Hematopoietic multipotent progenitor cell treated with erythropoietin and hydrocortisone succinate and interleukin-3 and kit ligand, for 8 days (in vitro differentiated cells): ENCODE measurements at places on chromosomes 11 and 22.

- peak; percentile 97 for DNase-seq
Measured at GRCh38 chr22:40190501-40190900, 12.8 kb downstream of the TNRC6B start.

GRCh38 chr11:74543991-74544390, 48.4 kb upstream of the POLD3 start:
- DNase-seq = no peak

DNA sequence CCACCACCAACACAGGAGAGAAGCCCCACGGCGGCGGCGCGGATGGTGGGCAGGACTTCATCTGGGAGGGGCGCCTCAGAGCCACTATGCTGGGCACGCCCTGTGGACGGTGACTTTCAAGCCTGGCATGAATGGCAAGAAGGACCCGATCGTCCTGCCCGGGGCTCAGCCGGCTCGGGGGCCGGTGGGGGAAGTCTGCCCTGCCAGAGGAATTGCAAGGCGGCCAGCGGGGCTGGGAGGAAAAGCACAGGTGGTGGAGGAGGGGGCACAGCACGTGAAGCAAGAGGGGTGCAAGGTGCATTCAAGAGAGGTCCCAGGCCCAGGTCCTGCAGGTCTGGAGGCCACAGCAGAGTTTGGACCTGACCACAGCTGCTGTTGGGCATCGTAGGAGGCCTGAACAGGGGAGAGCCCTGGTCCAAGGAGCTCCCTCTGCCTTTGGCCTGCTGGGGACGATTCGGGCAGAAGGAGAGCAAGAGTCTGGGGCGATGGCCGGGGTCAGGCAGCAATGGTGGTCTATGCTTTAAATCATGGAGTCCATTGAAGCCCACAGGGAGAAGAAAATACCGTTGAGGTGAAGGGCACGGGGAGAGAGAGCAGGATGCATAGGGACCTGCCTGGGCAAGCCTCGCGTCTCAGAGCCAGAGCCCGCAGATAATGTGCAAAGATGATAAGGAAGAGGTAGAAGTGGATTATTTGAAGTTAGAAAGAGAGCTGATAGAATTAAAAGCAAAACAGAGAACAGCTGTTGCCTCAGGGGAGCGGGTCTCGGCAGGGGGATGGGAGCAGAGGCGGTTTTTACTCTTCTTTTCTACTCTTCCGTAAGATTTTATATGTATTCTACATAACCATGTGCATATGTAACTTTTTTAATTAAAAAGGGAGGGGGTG, 82.6 kb upstream of the SHISAL1 start:
- no peak for DNase-seq

DNA sequence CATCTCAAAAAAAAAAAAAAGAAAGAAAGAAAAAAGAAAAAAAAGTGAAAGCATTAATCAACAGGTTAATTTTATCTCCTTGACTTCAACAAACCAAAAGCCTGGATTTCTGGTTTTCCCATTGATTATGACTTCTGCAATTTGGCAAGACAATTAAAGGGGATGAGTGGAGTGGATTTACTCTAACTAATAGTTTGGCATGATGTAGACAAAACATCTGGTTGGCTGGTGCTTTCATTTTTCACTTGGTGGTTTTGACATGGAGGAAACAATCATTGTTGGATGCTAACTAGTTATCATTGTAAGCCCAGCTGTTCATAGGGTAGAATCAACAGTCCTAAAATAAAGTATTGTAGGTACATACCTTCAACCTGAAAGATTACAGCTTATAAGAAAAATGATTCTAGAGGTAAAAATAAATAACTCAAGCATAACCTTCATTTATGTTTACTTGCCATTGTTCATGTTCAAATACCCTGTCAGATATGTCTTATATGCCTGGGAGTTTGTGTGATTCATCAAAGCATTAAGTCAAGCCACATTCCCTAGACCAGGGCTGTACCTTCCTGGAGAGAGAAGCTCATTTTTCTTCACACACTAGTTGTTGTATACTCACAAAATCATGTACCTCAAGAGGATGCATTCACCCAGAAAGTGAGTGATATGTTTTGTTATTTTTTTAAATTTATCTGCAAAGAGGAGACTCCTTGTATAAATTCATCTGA, 15.1 kb downstream of the FIBIN start:
- no peak for DNase-seq

DNA sequence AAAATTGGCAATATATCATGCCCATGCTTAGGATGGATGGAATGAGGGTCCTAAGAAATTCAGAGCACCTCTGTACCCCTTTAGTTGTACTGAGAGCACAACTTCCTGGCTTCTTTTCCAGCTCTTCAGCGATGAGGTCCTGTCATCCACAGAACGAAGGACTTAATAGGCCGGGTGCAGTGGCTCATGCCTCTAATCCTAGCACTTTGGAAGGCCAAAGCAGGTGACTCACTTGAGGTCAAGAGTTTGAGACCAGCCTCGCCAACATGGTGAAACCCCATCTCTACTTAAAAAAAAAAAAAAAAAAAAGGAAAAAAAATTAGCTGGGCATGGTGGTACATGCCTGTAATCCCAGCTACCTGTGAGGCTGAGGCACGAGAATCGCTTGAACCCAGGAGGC, 125.3 kb upstream of the BMAL1 start:
- no peak for DNase-seq

DNA sequence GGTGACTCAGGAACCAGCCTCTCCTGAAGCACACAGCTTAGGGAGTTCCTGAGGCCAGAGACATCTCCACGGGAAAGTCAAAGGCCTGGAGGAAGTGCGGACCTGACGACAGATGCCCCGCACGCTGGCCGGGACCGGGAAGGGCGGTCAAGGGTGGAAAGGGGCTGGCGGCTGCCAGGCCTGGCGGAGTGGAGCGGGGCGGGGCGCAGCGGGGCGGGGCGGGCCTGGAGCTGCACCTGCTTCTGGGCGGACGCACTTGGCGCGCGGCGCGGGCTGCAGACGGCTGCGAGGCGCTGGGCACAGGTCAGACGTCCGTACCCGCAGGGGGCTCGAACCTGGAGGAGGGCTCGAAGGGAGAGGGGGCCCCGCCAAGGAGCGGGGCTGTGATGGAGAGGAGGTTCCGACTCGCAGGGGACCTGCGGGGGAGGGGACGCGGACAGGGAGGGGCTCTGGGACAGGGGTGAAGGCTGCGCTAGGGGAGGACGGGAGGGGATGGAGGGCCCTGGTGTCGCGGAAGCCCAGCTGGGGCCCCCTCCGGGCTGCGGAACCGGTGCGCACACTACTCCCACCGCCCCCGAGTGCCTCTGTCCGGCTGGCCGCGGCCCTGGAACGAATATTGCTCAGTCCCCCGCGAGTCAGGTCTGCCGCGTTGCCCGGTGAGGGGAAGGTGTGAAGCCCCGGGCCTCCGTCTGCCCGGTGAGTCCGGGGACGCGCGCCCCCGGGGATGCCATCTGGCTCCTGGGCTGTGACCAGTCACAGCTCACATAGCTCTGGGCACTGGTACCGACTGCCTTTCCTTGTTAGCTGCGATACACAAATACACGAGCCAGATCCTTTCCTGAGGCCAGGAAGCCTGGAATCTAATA, at the start of gene TMEM45B:
TSS of gene TMEM45B (plus strand) at position 253 of the 866 bp plus-strand sequence. CDS start 36,635 bp downstream, outside the sequence.
- DNase-seq = no peak

DNA sequence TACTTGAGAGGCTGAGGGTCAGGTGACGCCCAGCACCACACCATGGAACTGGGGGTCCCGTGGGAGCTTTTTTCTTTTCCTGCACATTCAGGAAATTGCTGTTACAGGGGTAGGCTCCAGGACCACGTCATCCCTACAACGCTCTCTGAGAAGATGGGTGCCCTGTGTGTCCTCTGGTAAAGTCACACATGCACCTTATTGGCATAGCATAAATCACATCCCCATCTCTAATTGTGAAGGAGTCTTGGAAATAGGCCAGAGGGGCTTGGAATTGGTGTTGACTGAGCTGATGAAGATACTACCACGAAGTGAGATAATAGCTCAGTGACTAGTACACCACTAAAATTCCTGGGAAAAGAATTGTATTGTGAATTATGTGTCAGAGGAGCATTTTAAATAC, 57.6 kb downstream of the TNRC6B start:
- DNase-seq = no peak

DNA sequence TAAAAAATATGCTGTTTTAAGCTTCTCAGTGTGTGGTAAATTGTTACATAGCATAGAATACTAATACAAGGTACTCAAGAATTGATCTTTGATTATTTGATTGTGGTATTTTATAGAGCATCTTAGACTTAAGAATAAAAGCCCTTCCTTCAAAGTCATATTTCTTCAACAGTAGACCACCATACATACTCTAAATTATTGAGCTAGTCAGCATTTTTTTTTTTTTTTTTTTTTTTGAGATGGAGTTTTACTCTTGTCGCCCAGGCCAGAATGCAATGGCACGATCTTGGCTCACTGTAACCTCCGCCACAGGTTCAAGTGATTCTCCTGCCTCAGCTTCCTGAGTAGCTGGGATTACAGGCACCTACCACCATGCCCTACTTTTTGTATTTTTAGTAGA, 436.7 kb upstream of the LUZP2 start:
- DNase-seq = no peak

DNA sequence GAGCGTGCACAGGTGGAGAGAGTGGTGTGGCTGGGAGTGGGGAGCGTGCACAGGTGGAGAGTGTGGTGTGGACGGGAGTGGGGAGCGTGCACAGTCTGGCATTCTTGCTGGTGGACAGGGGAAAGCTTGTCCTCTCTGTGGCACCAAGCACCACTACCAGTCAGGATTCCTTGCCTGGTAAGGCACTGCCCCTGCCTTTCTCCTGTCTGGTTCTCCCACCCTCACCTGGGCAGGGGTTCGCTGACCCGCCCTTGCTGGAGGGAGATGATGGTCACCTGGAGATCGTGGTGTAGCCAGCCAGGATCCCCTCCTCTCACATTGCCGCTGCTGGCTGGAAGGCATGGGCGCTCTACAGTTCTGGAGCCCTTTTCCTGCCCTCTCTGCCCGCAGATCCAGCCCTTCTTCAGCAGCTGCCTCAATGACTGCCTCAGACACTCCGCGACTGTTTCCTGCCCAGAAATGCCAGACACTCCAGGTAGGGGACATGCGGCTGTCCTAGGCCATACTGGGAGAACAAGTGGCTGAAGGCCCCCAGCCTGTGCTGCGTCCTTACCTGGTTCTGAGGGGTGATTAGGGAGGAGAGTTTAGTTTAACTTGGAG, 16.7 kb downstream of the TMEM121B start:
- no peak for DNase-seq

- DNase-seq = no peak
Measured at GRCh38 chr11:32953700-32954099, 61.1 kb downstream of the QSER1 start.

DNA sequence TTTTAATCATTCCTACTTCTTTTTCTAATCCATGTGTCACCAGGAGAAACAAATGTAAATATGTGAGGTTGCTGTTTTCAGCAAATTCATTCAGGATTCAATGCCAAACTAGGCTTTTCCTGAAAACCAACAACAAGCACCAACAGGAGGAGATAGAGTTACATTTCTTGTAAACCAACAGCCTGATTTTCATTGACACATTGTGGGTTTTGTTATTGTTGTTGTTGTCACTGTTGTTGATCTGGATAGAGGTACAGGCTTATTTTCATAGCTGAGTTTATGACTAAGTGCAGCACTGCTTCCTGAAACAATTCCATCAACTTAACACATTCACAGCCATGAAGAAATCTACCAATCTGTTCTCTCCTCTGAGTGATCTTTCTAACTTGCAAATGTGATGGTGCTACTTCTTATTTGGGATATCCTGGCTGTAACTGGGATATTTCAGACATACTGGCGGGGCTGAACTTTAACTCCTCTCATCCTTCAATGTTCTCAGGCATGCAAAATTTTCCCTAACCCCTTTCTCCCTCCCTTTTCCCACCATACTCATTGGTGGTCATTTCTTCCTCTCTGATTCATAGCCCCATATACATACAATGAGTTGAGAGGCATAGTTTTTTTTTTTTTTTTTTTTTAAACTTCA, 65.5 kb downstream of the ME3 start:
- no peak for DNase-seq

DNA sequence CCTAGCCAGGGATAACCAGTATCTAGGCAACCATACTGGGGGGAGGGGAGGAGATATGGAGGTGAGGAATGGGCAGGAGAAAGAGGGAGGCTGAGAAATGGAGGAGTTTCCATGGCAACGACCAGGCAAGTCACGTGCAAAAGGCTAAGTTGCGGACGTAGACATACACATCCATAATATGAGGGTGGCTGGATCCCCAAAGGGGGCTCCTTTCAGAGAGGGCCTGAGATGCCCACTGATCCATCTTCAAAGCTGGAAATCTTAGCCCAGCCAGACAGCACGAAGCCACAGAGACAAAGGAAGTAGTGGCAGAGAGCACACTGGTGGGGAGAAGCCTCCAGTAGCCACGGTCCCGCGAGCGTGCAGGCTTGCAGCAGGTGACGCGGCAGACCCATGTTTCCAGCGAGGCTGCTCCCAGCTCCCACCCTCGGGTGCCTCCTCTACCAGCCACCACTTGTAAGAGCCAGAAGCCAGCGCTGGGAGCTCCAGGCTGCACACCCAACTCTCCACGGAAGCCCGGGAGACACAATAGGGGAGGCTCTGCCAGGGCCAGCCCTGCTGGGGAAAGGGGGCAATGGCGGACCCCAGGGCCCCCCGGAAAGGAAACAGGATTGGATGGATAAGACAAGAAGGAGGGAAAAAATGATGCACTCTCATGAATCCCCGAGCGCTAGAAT, 938 bp downstream of the FXYD6 start:
- no peak for DNase-seq

DNA sequence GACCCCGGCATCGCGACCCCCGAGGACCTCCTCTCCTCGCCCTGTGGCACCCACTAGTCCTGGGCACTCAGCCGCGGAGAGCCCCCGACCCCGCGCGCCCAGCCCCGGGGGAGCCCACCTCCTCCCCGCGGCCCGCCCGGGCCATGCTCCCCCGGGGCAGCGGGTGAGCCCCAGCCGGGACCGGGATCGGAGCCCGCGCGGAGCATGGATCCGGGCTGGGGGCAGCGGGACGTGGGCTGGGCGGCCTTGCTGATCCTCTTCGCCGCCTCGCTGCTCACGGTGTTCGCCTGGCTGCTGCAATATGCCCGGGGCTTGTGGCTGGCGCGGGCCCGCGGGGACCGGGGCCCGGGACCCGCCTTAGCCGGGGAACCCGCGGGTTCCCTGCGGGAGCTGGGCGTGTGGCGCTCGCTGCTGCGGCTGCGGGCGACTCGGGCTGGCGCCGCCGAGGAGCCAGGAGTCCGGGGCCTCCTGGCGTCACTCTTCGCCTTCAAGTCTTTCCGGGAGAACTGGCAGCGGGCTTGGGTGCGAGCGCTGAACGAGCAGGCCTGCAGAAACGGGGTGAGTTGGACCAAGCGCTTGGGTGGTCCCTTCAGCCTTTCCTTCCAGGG, 498 bp downstream of the C2CD2L start:
- DNase-seq = no peak

- no peak for DNase-seq
Measured at GRCh38 chr11:75858613-75859012, 43.6 kb downstream of the UVRAG start.

- DNase-seq = no peak
Measured at GRCh38 chr22:36103891-36104290, 56.7 kb downstream of the APOL3 start.
